ENCODE measurements at places on chromosomes 13 and 19.

- H3K4me3 ChIP-seq = no peak overlapping the region
- no peak for DNase-seq
- no peaks in the 10 kb centered on the region for H3K27me3 ChIP-seq
- no peak overlapping the region for H3K27ac ChIP-seq
- H3K4me1 ChIP-seq = peaks cover 47% of the 10 kb centered on the region
- no peaks in the 10 kb centered on the region for H3K36me3 ChIP-seq
These were observed 3.3 kb downstream of the CSNK1G2 start for GRCh38 chr19:1944088-1944915.

DNA sequence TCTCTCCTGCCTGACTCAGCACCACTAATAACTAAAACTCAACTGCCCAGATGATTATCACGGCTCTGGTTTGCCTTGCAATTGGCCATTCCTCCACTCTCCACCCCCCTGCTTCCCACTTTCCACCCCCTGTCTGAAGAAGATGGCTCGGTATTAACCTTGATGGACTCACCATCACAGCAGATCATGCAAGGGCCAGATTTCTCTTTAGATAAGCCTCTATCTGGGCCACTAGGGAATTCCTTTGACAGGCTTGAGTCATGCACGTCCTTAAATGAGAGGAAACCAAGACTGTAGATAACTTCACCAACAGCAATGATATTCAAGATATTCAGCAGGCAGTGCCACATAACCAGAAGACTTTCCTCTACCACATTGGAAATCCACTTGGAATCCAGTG, 131.1 kb upstream of the NBEA start:
- H3K36me3 ChIP-seq = no peaks in the 10 kb centered on the region
- no peaks in the 10 kb centered on the region for H3K27me3 ChIP-seq
- no peak overlapping the region for H3K4me3 ChIP-seq
- DNase-seq = no peak

DNA sequence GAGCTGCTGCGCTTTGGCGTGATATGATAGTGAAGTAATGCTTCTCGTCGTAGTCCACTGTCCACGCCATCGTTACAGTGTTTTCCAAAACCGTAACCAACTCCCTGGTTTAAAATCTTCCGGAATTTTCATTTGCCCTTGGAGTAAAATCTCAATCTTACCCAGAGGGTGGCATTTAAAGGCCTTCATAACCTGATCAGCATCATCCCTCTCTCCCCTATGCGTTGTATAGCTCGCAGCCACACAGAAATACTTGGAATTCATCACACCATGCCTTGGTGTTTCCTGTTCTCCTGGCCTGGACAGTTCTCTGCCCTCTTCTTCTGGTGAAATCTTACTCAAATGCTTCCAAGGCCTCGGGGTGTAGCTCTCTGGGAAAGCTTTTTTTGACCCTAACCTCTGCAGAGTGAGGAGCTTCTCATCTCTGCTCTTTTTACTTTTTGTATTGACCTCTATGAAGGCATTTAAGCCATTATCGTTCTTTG, 839 bp downstream of the MPHOSPH8 start:
- DNase-seq = peak; percentile 64
- H3K36me3 ChIP-seq = peaks cover 4% of the 10 kb centered on the region
- no peaks in the 10 kb centered on the region for H3K27me3 ChIP-seq
- peaks cover 5% of the 10 kb centered on the region for H3K4me1 ChIP-seq

- no peaks in the 10 kb centered on the region for H3K36me3 ChIP-seq
- H3K27me3 ChIP-seq = peaks cover 26% of the 10 kb centered on the region
- no peak for DNase-seq
- H3K4me3 ChIP-seq = no peak overlapping the region
- no peak overlapping the region for H3K27ac ChIP-seq
These were observed 3.0 kb downstream of the CD209 start for GRCh38 chr19:7744199-7744786.

GRCh38 chr19:45554481-45554880, 30.1 kb downstream of the OPA3 start:
- H3K27me3 ChIP-seq = no peaks in the 10 kb centered on the region
- peaks cover 37% of the 10 kb centered on the region for H3K36me3 ChIP-seq
- no peak overlapping the region for H3K27ac ChIP-seq
- H3K4me1 ChIP-seq = peaks cover 7% of the 10 kb centered on the region
- no peak overlapping the region for H3K4me3 ChIP-seq

DNA sequence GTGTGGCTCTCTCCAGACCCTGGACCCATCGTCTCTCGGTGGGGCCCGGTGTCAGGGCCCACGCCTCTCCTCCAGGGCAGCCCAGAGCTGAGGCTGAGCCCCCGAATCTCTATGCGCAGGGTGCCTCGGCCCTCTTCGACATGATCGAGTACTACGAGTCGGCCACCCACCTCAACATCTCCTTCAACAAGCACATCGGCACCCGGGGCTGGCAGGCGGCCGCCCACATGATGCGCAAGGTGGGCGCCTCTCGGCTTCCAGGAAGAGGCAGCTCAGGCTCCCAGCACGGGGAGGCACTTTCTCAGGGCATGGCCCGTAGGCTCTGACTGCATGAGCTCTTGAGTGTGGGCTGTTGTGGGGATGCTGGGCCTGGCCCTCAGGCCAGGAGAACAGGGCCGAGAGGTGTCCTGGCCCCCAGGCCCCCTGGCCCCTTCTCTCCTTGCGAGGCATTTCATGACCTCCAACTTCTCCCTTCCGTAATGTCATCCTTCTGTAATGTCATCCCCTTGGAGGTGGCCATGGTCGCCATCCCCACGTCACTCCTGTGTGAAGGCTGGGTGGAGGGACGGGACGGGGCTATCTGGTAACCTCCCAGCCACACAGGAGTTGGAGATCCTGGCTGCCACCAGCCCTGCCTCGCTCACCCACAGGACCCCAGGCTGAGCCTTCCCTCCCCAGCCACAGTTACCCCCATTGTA, 19.4 kb downstream of the NKPD1 start:
- no peak for DNase-seq
- no peak overlapping the region for H3K27ac ChIP-seq
- peak overlapping the region; percentile 18 for H3K4me3 ChIP-seq
- H3K4me1 ChIP-seq = peaks cover 9% of the 10 kb centered on the region

GRCh38 chr13:93552596-93552995, 326.0 kb downstream of the GPC6 start:
- no peaks in the 10 kb centered on the region for H3K36me3 ChIP-seq
- H3K27ac ChIP-seq = no peak overlapping the region
- H3K4me1 ChIP-seq = peaks cover 3% of the 10 kb centered on the region
- no peaks in the 10 kb centered on the region for H3K27me3 ChIP-seq

DNA sequence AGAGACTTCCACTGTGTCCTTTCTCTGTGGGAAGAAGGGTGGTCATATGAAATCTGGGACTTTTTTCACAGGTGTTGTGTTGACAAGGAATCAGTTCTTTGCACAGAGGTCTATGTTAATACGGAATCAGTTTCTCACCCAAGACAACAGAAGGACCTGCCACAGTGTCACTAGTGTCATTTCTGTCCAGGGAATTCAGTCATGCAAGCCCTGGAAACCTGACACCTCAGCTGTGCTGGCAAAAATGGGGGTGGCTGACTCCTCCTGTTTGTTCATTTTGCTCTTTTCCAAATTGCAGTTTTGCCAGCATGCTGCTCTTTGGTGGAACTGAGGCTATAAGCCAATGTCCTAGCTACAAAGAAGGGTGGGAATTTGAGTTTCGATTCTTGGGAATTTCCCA, 49.8 kb upstream of the ESD start:
- no peaks in the 10 kb centered on the region for H3K4me1 ChIP-seq
- H3K4me3 ChIP-seq = no peak overlapping the region
- DNase-seq = no peak
- no peaks in the 10 kb centered on the region for H3K36me3 ChIP-seq
- no peak overlapping the region for H3K27ac ChIP-seq

DNA sequence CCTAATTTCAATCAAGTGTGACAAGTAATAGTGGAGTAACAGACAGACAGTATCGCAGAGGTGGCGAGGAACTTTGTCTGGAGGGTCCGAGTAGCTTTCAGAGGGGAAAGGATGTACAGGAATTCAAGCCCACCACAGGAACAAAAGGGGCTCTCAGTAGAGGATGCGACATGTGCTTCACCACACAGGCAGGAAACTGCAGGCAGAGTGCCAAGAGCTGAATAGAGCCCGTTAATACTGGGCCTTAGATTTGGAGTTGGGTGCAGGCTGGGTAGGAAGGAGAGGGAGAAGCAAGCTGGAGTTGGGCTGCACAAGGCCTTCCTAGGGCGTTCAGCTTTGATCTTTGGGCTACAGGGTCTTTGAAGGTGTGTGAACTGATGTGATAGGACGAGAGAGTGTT, 1.2 kb downstream of the CCDC70 start:
- H3K4me1 ChIP-seq = no peaks in the 10 kb centered on the region
- H3K27me3 ChIP-seq = peaks cover 25% of the 10 kb centered on the region
- H3K4me3 ChIP-seq = no peak overlapping the region
- H3K36me3 ChIP-seq = no peaks in the 10 kb centered on the region

DNA sequence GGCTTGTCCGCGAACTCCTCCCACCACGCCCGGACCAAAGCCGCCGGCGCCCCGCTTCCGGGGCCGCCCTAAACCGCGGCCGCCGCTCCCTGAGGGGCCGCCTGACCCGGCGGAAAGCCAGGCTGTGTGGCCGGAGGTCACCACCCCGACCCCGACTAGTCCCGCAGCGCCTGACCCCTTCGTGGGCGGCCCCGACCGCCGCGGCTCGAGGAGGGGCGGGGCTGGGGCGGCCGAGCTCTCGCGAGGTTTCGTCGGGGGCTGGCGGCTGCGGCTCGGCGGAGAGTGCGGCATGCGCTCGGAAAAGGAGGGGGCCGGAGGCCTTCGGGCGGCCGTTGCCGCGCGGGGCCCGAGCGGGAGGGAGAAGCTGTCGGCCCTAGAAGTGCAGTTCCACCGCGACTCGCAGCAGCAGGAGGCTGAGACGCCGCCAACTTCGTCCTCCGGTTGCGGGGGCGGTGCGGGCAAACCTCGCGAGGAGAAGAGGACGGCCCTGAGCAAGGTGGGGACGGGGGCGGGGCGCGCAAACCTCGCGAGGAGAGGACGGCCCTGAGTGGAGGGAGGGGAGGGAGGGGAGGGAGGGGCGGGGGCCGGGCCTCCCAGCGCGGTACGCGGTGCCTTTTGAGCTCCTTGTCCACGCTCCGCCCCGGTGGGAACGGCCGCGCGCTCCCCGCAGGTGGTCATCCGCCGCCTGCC, at the start of gene UPF3A:
TSS of gene UPF3A (plus strand) at position 251 of the 690 bp plus-strand sequence. CDS start at position 290, 39 bp downstream.
- DNase-seq = peak; percentile 93
- H3K4me3 ChIP-seq = peak within 1 kb of the TSS; percentile 81
- peaks cover 6% of the 10 kb centered on the region for H3K4me1 ChIP-seq
- H3K36me3 ChIP-seq = peaks cover 17% of the 10 kb centered on the region
- no peaks in the 10 kb centered on the region for H3K27me3 ChIP-seq
- H3K27ac ChIP-seq = peak within 1 kb of the TSS; percentile 99

DNA sequence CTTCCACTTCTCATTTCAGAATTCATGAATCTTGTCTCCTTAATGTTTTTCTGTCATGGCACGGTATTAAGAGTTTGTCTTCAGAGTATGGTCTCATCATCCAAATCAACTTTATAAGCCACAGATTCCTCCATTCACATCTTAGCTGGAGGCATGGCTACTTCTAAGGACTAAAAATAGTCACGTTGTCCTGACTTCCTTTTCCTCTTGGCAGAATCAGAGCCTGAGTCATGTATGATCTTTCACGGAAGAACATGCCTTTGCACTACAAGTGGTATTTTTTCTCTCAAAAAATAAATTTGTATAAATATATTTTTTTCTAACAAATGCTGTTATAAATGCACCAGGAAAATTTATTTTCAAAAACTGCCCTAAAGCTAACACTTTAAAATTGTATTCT, 71.4 kb downstream of the ALOX5AP start:
- peak; percentile 84 for DNase-seq
- no peak overlapping the region for H3K27ac ChIP-seq
- H3K4me1 ChIP-seq = peaks cover 19% of the 10 kb centered on the region
- no peaks in the 10 kb centered on the region for H3K36me3 ChIP-seq

GRCh38 chr13:87678372-87678752, 7.2 kb downstream of the SLITRK5 start:
- H3K27me3 ChIP-seq = peaks cover 51% of the 10 kb centered on the region
- H3K36me3 ChIP-seq = peaks cover 11% of the 10 kb centered on the region
- no peak for DNase-seq
- peaks cover 12% of the 10 kb centered on the region for H3K4me1 ChIP-seq

DNA sequence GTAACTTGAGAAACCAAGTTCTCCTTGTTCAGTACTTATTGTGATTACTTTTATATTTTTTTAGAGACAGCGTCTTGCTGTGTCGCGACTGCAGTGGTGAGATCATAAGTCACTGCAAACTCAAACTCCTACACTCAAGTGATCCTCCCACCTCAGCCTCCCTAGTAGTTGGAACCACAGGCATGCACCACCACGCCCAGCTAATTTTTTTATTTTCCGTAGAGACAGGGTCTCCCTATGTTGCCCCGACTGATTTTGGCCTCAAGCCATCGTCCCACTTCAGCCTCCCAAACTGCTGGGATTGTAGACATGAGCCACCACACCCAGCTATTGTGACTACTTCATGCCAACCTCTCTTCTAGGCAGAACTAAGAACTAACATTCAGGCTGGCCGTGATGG, 8.3 kb downstream of the C19orf53 start:
- no peak overlapping the region for H3K27ac ChIP-seq
- no peaks in the 10 kb centered on the region for H3K27me3 ChIP-seq
- H3K4me1 ChIP-seq = peaks cover 11% of the 10 kb centered on the region
- H3K36me3 ChIP-seq = peaks cover 24% of the 10 kb centered on the region
- DNase-seq = no peak

- no peak within 1 kb of the TSS for H3K27ac ChIP-seq
- peaks cover 69% of the 10 kb centered on the region for H3K27me3 ChIP-seq
- no peak within 1 kb of the TSS for H3K4me3 ChIP-seq
- DNase-seq = peak; percentile 8
- peaks cover 6% of the 10 kb centered on the region for H3K4me1 ChIP-seq
- no peaks in the 10 kb centered on the region for H3K36me3 ChIP-seq
These were observed at the start of gene CACNG6 for GRCh38 chr19:53991224-53992113. Gene CACNG6 (plus strand): TSS chr19:53991637. CDS start chr19:53992878, 1,241 bp downstream.

DNA sequence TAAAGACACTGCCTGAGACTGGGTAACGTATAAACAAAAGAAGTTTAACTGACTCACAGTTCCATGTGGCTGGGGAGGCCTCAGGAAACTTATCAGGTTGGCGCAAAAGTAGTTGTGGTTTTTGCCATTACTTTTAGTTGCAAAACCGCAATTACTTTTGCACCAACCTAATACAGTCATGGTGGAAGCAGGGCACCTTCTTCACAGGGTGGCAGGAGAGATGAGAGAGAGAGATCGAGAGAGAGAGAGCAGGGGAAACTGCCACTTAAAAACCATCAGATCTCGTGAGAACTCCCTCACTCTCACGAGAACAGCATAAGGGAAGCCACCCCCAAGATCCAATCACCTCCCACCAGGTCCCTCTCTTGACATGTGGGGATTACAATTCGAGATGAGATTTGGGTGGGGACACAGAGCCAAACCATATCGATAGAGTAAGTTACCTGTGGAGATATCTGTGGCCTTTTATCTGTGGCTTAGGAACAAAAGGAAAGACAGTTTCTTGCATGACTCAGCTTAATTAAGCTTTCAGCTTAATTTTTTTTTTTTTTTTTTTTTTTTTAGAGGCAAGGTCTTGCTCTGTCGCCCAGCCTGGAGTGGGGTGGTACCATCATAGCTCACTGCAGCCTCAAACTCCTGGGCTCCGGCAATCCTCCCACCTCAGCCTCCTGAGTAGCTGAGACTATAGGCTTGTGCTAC, 7.6 kb upstream of the CABP5 start:
- no peaks in the 10 kb centered on the region for H3K36me3 ChIP-seq
- H3K27ac ChIP-seq = no peak overlapping the region
- no peak for DNase-seq

Data from mesenchymal stem cell (in vitro differentiated cells and primary cell).